ENCODE measurements at places on chromosomes 5 and 9.
A peak's percentile ranks its signal among the peaks of the same experiment; 100 is the strongest.

GRCh38 chr5:139843991-139844390, 48.4 kb downstream of the PSD2 start:
- DNase-seq: no peak

DNA sequence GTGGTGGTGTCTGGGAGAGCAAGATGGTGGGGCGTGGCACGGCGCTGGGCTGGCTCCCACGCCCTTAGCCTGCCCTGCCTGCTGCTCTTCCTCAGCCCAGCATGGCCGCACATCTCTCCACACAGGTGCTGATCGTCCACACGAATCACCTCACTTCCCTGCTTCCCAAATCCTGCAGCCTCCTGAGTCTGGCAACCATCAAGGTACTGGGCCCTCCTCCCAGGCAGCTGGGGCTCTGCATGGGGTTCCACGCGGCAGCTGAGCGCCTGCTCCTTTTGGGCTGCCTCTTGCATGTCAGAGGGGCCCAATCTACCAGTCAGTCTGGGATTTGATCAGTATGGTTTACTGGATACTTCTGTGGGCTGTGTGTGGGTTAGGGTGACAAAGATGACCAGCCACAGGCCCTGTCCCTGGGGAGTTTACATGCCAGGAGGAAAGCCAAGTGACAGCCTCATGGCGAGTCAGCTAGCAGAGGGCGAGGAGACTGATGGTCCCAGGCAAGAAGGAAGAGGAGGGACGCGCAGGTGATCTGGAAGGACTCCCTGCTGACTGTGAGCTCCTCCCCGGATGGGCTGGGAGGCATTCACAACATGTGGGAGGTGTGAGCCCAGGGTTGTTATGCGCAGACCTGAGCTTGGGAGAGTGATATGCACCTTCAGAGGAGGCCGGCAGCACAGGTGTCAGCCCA, 6.0 kb downstream of the LRSAM1 start:
- DNase-seq: no peak

DNA sequence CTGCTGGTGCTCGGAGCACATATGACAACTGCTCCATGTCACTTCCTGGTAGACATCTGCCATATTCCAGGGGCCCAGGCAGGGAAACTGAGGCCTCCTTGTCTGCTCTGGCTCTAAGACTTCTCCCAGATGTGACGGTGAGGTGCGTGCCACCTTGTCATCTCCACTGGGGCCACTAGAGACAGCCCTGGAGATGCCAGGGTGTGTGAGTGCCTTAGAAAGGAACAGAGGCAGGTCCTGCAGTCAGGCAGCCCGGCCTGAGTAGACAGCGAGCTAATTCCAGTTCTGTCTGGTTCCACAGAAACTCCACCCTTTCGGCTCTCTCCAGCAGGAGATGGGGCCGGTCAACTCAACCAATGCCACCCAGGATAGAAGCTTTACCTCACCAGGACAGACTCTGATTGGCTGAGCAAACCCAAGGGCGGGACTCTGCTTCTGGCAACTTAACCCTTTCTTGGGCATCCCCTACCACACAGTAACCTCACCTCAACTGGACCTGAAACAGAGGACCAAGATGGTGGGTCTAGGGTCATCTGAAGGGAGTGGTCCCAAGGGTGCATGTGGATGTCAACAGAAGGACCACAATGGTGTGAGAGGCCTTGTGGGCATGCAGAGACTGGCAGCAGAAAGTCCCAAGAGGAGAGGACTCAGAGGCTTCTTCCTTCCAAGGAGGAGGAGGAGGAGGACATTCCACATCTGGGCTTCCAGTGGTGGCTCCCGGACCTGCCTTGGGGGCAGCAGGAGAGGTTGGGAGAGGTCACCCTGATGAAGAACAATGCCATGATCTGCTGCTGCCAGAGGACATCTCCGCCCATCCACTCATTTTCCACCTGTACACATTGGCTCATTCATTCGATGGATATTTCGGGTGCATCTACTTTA, 77.7 kb downstream of the RGS3 start:
- no peak for DNase-seq

- no peak for DNase-seq
Measured at GRCh38 chr9:92734931-92735635, 29.6 kb downstream of the BICD2 start.

- peak; percentile 83 for DNase-seq
Measured at GRCh38 chr9:114930056-114930812, at the start of gene TNFSF8. Gene TNFSF8, minus strand, starts transcription at chr9:114930591. Its CDS starts 288 bp downstream, at chr9:114930303.

- no peak for DNase-seq
Measured at GRCh38 chr9:117796681-117797080, 92.5 kb downstream of the TLR4 start.

DNA sequence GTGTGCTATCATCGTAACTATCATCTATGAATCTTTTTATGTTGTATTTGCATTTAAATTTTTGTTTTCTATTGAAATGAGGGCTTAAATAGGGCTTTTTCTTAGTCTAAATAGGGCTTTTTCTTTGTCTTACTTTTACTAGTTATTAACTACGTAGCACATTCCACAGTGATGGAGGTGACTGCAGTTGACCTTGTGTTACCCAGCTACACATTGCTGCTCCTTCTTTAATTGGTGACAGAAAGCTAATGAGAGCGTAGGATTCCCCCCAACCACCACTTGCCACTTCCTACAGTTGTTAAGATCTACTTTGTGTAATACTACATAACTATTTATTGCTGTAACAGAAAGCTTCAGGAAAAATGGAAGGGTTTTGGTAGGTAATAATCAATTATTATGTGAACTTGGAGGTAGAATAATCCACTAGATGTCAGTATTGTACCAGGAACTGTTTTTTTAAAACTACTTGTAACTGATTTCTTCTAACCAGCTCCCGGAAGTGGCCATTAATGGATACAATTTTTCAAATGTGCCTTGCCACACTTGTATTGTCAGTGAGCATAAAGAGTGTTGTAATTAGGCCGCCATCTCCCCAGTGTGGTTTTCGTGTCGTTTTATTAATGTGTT, 18.0 kb downstream of the MTRR start:
- DNase-seq: peak; percentile 34

DNA sequence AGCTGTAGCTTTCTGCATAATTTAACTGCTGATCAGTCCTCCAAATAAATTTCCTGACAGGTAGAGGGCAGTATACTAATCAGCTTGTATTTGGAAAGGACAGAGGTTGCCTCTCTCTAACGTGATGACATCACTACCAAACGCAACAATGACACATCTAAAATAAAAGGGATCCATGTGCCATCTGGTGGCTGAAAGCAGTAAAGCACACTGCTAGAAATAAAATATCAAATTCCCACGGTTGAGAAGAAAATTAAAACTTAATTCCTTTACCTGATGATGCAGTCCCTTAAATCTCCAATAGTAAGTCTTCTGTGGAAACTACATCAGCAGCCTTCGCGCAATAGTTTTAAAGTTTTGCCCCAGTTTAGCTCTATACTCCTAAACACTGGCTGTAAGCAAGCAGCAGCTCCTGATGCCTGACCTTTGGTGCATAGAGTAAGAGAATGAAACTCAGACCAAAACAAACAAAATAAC, 54.5 kb downstream of the DIAPH1 start:
- peak; percentile 87 for DNase-seq

Measured in central memory CD4-positive, alpha-beta T cell (primary cell).